ENCODE measurements at places on chromosomes 16 and 17.

GRCh38 chr16:55115506-55115905 lies 184.8 kb downstream of the IRX5 start:
- no peak for DNase-seq

DNA sequence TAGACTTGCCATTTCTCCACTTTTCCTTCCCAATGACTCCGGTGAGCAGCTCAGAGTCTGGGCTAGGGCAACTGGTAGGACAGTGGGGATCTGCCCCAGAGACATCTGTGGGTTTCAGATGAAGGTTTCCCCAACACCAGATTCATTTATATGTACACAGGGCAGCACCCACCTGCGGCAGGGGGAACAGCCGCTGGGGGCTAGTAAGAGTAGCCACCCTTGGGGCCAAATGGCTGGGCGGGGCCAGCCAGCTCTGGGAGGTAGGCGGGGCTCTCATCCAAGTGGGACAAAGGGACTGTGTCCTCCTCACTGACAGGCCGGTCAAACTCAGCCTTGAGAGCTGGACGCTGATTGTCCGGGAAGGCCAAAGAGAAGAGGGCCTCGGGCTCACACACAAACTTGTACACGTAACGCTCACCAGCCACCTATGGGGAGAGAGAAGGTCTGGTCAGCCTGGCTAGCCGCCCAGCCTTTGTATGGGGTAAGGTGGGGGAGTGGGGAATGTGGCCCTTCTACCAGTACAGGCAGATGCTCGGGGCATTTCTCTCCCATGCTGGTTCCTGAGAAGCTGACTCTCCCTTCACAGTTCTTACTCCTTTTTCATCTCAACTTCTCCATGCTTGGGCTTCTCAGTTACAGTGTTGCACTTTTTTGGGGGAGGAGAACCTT lies 17.7 kb downstream of the ETV4 start:
- DNase-seq = peak; percentile 87

GRCh38 chr17:31472137-31472536 lies 80.7 kb downstream of the RAB11FIP4 start:
- DNase-seq = peak; percentile 91

DNA sequence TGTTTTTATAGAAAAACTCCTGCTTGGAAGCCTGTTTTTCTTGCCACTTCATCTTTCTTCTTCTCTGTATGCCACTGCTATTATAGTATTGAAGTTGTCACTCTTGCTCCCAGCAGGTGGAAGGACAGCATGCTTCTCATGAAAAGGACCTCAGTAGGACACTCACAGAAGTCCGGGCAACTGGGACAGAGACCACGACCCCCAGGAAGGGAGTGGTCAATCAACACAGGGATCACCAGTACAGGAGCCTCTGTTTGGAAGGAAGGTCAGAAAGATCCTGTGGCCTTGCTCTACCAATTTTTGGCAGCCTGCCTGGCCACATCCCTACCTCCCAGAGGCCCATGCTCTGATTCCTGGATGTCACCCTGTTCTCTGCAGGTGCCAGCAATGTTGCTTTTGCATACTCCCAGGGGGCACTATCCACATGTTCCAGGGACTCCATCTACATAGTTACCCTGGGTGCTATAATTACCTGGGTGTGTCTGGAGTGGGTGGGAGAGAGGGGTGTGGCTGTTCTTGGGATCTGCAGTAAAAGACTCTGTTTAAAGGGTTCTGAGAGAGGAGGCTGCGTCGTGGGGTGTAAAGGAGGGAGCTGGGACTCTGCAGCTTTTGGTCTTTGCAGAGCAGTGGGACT lies 13.7 kb upstream of the AKAP10 start:
- no peak for DNase-seq

DNA sequence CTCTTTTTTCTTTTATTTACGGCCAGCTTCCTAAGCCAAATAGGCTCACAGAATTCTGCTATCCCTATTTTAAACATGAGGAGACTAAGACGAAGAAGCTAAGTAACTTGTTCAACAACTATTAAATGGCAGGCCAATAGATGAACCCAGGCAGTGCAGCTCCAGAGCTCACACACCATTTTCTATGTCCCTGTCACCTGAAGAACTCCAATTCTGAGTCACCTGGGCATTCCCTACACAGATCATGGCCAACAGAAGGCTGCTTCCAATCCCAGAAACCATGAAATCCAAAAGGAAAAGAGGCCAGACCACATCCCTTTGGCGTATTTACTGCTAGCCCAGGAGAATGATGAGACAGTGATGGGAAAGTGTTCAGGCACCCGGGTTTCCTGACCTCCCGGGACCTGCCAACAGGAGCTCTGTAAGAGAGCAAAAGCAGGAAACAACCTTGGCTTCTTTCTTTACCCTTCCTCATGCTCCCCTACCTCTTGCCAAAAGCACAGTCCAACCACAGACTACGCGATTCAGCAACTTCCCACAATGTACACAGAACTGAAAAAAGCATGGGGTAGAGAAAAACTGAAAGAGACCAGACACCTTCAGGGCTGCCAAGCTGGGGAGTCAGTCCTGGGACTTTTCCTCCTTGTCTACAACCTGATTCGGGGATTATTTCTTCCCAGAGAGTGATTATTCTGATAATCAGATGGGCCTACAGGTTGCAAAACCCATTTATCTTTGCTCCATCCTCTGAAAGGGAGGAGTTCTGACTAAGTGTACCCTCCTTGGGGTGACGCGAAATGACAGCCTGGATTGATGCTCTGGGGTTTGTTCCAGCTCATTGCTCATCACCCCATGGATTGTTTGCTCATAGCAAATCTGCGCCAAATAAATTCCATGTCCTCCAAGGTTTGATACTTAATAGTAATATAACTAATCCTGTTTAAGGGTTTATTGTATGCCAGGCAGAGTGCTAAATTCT lies 47.8 kb upstream of the HAS3 start:
- no peak for DNase-seq

DNA sequence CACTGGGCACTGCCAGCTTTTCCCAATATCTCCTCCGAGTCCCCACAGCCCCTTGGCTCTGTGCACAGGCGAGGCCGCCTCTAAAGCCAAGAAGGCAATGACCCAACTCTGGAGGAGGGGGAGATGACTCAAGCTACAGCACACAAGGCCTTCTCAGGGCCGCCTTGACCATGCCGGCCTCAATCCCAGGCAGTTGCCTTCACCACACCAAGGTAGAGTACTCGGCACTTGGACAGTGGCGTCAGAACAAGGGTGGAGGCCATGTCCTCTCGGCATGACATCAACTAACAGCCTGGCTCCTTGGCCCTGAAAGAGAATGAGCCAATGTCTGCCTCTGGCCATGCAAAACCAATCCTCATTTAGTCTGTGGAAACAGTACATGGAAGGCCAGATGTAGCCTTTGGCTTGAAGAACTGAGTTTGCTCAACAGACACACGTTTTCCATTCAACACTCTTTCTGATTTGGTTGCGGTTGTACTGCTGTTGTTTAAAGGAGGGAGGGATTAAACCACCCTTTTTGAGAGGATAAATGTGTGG lies 139.6 kb downstream of the XYLT1 start:
- no peak for DNase-seq

DNA sequence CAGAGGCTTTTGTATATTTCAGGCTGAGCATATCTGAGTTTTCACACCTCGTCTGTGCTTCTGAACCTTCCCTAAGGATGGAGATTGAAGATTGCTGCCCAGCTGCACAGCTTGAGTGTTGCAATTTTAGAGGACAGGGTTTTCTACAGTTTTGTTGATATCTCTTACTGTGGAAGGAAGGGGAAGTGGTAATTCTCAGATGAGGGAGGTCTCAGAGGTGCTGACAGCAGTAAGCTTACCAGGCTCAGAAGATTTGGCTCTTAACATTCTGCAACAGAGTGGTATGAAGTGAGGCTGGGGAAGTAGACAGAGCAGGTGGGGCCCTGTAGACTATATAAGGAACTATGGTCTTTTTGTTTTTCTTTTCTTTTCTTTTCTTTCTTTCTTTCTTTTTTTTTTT lies 45.8 kb upstream of the ARHGAP17 start:
- DNase-seq = no peak

DNA sequence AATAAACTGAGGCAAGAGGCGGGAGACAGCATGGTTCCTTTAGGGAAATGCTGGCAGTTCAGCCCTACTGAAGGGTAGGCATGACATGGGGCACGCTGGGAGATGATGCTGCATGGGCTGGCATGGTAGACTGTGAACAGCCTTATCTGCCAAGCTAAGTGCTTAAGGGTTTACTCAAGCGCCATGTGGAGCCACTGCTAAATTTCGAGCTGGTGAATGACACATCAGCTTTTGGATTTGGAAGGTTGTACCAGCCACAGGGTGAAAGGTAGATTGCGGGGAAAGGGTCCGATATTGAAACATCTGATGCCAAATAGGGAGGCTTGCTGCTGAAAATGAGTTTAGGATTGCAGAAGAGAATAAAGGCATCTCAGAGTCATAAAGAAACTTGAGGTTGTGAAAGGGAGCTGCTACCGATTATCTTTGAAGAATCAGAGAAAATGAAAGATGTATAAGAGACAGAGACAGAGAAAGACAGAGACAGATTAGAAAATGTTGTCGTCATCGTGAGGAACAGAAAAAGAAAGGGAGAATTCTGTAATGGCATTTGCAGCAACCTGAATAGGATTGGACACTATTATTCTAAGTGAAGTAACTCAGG lies 16.3 kb downstream of the PIK3R5 start:
- DNase-seq = no peak

DNA sequence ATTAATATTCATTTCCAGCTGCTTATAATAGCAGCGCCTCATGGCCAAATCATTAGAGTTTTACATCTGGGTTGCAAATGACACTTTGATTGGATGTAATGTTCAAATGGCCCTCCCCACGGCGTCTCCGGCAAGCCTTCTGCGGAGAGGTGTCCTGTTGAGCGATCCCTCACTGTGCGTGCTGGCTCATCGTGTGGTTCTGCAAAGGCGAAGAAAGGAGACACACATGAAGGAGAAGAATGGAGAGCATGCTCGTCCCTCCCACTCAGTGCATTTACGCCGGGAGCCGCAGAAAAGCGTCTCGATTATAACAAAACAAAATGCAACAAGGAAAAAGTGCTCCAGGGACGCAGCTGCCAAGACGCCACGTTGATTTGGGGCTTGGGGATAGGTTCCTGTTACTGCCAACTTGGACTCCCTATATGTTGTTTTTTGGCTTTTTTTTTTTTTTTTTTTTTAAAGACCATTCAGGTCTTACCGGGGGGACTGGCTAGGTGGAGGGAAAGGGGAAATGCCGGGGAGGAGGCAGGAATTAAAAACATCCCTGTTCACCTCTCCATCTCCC lies 117.6 kb downstream of the C16orf78 start:
- no peak for DNase-seq

DNA sequence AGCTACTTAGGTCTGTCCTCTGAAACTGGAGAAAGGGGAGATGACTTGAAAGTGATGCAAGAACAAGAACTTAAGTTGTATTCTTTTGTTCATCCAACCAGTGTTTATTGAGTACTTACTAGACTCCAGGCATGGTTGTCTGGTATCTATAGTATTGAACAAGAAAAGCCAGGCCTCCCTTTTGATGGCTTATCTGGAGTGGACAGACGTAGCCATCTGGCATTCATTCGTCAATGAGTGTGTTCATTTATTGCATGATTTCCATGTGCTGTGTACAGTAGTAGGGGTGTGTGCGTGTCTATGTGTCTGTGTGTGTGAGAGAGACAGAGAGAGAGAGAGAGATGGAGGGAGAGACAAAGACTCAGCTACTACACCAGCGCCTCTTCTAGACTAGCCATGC lies 9.2 kb downstream of the ABAT start:
- no peak for DNase-seq

DNA sequence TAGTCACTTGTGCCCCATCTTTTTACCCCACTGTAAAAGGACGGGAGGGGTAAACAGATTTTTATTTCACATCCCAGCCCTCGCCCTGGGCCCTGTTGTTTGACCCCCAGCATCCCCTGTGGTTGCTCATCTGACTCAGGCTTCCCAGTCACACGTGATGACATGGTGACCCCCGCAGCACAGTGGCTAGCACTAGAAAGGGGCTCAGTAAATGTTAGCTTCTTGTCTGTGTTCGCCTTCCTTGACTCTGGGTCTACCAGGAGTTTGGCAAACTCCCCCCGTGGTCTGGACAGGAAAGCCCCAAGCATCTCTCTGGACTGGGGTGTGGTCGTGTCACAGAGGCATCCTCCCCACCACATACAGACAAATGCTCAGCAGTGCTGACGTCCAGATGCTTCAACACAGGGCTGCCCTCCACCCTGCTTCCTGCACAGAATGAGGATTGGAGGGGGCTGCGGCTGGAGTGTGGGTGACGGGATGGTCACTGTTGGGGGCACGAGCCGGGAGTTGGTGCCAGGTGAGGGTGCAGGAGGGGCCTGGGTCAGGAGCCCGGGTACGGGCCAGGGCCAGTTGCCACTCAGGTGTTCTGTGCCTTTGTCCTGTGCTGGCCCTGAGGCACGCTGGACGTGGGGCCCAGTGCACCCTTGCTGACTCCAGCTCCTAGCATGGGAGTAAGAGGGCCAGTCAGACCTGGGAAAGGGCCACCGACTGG lies 69.1 kb downstream of the METRNL start:
- DNase-seq = peak; percentile 49

- DNase-seq = peak; percentile 71
These were observed 33.8 kb downstream of the GTF3C1 start for GRCh38 chr16:27515874-27516353.

DNA sequence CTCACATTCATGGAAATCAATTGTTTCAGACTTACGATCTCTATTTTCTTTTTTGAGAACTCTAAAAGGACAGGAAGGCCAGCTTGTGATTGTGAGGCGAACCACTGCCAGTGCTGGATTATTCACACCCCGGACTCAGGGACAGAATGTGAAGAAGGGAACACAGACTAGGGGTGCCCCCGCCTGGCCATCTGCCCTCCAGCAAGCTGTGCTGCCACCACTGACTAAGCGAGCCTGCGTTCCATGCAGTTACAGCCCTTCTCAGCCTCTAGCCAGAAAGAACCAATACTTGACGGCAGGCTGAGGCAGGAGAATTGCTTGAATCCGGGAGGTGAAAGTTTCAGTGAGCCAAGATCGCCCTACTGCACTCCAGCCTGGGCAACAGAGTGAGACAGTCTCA lies 2.8 kb downstream of the HAGH start:
- DNase-seq = peak; percentile 69

DNA sequence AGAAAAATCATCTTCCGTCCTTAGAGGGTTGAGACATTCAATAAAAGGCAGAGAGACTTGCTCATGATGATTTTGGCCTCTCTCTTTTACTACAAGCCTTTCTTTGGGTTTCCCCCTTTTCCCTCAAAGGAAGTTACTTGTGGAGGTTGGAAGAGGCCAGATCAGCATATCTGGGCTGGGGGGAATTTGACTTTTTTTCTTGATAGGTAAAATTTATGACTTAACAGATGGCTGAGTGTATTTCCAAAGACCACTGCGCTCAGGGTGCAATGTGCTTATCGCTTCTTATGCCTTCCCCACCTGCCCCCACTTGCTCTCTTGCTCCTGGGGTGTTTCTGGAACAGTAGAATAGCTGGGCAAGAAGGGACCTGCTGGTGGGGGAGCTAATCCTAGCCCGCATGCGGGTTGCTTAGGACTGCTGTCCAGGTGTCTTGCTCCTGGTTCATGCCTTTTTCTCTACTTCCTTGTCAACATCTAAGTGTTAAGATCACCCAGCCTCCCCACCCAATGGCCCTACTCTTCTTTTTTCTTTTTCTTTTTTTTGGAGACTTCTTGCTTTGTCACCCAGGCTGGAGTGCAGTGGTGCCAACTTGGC lies 131.9 kb downstream of the MSI2 start:
- DNase-seq = no peak

- DNase-seq = no peak
These were observed 6.3 kb downstream of the CREBBP start for GRCh38 chr16:3874242-3874641.

GRCh38 chr17:6455321-6455705 lies 11.1 kb downstream of the PIMREG start:
- peak; percentile 76 for DNase-seq

Data from islet precursor cell (in vitro differentiated cells).